CMK (cell line): ENCODE measurements at places on chromosomes 4 and X.

DNA sequence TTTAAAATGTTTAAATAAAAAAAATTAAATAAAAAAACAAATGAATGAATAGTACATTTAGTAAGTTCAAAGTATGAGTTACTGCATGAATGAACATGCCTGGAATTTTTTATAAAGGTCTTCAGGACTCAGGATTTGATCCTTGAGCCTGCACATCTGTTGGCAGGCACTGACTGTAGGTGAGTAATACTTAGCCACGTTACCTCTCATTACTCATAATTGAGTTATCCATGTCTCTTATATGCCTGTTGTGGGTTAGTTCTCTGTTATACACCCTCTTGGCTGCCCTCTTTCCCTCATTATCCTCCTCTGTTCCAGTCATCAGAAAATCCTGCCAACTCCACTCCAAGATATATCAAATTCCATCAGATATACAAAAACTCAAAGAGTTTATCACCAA is 276.0 kb downstream of the FBXW7 start:
- no peak for DNase-seq

DNA sequence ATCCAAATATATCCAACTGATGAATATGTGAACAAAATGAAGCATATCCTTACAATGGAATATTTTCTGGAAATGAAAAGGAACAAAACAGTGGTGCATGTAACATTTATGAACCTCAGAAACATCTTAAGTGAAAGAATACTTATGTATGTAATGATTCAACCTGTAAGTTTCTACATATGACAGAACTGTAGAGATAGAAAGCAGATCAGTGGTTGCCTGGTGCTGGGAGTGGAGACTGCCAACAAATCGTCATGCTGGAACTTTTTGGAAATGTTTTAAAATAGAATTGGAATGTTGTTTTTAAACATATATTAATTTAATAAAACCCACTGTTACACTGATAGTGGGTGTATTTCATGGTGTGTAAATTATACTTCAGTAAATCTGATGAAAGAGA is 667.5 kb downstream of the RAPGEF2 start:
- no peak for DNase-seq

GRCh38 chr4:14419516-14419915 is 582.8 kb upstream of the CPEB2 start:
- no peak for DNase-seq

- DNase-seq, result no peak
Measured at GRCh38 chr4:9918484-9918883, 102.8 kb downstream of the SLC2A9 start.

DNA sequence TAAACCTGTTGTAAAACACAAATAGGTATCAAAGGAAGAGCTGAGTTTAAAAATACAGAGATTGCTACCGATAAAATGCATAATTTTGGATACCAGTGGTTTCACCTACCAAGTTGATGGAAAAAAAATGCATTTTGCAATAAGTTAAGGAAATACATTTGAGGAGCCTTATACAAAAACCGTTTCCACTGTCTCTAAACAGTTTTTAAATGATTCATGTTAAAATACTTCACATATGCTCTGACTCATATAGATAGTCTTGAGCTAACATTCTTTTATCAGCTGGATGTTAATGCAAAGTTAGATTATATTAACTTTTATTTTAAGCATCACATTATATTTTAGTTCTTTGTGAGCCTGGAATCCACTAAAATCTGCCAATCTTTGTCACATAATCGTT is 50.6 kb upstream of the ANKRD17 start:
- DNase-seq, result no peak

DNA sequence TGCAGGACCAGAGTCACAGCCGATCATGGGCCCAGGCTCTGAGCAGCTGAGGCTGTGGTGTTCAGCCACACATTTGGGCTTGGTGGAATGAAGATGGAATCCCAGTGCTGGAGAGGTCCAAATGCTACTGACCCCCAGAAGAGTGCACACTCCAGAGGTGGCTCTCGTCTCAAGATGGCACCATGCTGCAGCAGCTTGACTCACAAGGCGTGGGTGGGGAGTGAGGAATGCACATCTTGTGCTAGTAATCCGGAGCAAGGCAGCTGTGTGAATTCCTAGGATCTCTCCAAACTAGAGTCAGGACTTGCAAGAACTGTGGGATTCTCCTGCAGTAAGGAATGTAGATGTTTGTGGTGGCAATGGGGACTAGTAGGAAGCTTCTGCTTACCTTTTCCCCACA is 28.7 kb downstream of the RAB28 start:
- no peak for DNase-seq

- no peak for DNase-seq
Measured at GRCh38 chr4:48967101-48967500, 19.0 kb upstream of the CWH43 start.

GRCh38 chrX:129833153-129833990 is 10.3 kb downstream of the ZDHHC9 start:
- DNase-seq, result no peak
